Activated CD8-positive, alpha-beta memory T cell treated with anti-CD3 and anti-CD28 coated beads for 48 hours (primary cell): ENCODE measurements at places on chromosomes 2 and 18.

GRCh38 chr18:27854631-27855030, 322.3 kb downstream of the CDH2 start:
- DNase-seq = no peak

GRCh38 chr2:55144922-55145820, 86.9 kb downstream of the CLHC1 start:
- no peak for DNase-seq

- no peak for DNase-seq
Measured at GRCh38 chr2:190835303-190835930, 45.2 kb upstream of the GLS start.

GRCh38 chr2:25127646-25128045, 40.7 kb downstream of the POMC start:
- DNase-seq = no peak
